ENCODE measurements at places on chromosomes 1 and 21.

DNA sequence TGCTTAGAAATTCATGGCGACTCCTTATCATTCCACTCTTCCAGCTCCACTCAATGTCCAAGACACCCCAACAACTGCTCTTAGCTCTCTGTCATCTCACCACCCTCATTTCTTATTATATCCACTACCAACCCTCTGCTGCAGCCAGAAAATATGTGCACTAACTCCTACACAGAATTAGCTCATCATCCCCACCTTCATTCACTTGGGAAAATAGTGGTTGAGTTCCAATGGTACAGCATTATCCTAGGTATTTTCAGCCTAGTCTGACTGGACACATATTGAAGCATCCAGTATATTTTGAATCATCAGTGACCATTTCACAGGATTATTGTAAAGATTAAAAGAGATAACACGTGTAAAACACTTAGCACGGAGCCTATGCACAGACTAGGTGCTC lies 16.7 kb upstream of the VSIG8 start:
- no peak for DNase-seq

- DNase-seq: no peak
These were observed 20.0 kb downstream of the S100A6 start for GRCh38 chr1:153515504-153516394.

DNA sequence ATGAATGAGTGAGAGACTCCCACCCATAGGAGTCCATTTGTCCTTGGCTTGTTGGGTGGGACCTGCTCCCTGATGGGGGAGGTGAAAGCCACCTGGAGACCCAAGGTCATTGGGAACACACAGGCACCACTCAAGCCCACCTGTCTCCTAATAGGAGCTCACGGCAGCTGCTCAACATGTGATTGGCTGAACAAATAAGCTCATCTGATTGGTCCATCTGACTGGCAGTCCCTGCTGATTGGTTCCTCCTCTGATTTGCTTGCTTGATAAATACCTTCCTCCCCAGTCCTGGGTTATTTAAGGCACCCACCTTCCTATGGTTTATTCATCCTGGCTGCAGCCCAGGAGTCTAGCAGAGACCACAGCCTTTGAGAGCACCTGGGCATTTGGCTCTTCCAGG lies 502.9 kb downstream of the PTPRU start:
- no peak for DNase-seq

DNA sequence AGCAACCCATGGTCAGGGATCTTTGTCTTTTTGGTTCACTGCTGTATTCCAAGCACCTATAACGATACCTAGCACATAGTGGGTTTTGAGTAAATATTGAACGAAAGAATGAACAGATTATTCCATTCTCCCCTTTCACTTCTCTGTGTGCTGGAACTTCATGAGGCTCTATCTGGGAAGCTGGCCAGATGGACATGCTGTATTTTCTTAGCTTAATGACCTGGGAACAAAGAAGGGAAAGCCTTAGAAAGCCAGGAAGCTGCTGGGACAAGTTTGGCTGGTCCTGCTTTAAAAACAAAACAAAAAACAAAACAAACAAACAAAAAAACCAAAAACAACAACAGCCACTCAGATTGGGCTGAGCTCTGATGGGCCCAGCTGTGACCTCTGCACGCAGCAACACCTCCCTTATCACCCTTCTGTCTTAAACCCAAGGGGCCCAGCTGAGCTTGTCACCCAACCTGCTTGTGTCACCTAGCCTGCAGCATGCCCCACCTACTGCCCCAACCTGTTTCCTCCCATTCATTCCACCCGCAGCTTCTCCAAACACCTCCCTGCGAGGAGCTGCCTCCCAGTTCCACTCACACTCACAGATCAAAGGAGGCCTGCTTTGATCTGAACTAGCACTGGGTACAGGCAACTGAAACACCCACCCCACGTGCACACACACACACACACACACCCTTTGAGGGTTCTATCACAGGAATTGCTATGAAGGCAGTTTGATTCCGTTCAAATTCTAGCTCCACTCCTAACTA lies 37.1 kb downstream of the SLC30A1 start:
- no peak for DNase-seq

DNA sequence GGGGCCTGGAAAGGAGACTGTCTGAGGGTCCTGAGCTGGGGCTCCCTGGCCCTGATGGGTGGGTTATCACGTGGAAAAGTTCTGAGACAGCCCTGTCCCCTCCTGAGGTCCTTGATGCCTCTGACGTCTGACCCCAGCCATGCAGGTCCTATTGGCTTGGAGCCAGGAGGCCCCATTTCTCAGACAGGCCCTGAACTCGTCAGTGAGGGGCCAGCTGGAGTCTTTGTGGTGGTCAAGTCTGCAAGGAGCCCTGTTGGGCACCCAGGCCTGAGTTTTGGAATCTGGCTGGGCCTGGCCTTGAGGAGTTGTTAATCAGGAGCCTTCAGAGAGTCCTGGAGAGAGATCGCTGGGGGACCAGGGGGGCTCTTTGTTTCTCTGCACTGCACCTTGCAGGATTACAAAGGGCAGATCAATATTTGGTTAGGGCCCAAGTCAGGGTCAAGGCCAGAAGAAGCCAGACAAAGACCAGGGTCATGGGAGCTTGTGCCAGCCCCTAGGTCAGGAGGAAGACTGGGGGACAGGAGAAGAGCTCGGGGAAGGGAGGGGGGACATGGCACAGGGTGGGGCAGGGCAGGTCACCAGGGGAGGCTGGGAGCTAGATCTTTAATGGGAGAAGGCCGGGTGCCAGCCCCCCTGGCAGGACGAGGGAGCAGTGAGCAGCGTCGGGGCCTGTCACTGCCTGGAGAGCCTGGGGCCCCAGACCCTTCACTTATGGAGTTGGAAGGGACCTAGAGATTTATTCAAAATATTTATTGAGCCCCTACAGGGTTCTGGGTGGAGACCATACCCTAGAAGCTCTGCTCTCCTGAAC lies 83.2 kb downstream of the PTPRU start:
- no peak for DNase-seq

DNA sequence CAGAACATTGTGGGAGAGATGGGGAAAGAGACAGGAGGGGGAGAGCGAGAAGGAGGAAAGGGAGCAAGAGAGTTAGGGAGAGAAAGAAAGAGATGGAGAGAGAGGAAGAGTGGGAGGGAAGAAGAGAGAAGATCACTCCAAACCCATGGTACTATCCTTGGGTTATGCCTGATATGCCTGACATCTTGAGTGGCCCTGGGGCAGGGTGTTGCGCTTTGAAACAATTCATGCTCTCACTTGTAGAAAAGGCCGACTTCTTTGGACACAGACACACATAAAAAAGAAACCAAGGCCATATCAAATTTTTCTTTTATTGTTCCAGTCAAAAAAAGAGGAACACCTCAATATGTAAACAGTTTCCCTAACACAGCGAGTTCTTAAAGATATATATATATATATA lies 240.5 kb downstream of the DYRK1A start:
- DNase-seq: no peak

DNA sequence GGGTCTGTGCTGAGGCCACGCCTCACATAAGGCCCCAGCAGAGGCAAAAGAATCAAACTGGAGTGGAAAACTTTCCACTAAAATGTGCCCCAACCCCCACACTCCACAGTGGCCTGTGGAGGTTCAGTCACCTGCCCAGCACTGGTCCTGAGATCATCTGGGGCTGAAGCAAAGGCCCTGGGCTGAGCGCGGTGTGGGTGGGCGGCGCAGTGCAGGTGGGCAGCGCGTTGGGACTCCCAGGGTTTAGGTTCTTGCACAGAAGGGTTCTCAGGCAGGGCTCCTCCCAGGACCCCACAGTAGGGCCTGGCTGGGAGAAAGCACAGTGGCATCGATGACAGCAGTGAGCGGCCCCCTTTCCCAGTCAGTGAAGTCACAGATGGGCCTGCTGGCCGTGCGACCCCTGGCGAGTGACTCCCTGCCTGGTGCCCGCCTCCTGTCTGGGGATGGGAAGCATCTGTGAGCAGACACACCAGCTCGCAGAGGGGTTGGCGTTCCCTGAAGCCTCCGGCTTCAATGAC lies 13.8 kb upstream of the GPR153 start:
- no peak for DNase-seq

DNA sequence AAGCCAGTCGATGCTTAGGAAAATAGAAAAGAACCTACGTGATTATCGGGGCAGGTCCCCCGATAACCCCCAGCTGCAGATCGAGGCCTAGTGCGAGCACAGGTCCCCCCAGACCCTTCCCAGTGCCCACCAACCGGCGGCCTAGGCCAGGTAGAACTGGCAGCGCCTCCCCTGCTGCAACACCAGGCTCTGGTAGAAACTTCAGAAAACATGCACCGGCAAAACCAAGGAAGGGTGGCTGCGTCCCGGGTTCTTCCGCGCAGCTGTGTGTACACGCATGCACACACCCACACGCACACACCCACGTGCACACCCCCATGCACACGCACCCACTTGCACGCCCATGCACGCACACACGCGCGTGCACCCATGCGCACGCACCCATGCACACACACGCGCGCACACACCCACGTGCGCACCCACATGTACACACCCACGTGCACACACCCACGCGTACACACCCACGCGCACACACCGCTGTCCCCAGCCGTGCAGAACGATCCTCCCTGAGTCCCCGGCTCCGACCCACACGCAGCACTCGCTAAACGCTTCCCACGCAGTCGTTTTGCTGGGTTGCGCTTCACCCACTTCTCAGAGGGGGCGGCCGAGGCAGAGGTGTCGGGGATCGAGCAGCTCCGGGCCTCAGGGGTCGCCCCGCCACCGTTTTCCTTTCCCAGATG lies 5.2 kb downstream of the TSPEAR start:
- DNase-seq: no peak

Data from activated CD4-positive, alpha-beta T cell treated with anti-CD3 and anti-CD28 coated beads for 24 hours (primary cell).